Fibroblast of skin of right biceps (primary cell): ENCODE measurements at places on chromosomes 16 and 17.

GRCh38 chr16:57591870-57592485, 36.5 kb upstream of the ADGRG1 start:
- DNase-seq = no peak

DNA sequence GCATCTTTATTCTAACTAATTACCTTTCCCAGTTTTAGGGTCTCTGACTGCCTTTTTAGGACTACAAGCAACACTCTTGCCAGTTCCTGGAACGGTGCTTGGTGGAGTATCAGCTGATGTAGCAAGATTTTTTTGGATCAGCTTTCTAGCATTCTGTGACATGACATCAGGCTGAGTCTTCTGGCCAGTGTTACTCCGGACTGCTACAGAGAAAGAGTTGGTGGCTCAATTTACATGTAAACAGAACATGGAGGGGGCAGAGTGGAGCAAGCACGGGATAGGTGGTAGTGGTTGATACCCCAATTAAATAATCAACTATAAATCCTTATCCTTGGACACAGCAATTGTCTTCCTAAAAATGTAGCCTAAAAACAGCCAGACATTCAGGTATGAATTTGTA, 10.6 kb upstream of the ARL6IP1 start:
- no peak for DNase-seq

- DNase-seq = no peak
Observed at GRCh38 chr17:8912084-8912981, 44.9 kb upstream of the PIK3R6 start.

DNA sequence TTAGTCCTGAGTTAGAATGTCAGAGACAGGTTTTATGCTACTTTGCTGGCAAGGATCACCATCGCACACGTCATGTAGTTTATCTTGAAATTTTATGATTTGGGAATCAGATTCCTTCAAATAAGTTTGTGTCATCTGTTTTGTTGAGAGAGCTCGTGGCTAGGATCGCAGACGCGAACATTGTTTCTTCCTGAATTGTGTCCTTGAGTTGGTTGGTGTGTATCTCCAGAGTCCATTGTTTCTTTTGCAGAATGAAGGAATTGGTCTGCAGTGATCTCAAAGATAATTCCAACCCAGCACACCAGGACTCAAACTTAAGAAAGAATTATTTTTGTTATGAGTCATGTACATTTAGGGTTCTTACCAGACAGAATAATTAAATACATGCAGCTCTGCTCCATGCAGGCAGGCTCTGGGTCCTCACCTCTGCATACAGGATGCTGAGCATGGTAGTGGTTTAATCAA, 51.6 kb downstream of the PRKCA start:
- peak; percentile 82 for DNase-seq

DNA sequence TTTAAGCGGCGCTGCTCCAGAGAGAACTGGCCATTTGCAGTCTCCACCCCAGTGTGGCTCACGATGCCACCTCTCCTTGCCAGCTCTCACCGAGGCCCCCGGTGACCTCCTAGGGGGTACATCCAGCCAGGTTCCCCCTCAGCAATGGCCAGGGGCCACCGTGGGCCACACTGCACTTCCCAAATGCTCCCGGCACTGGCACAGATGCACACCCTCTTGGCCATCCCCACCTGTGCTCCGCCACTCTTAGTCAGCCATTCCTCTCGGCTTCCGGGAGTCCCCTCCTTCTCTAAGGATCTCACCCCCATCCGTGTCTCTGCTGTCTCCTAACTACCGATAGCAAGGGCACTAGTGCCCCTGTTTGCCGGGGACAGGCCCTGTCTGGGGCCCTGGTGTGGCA, 25.8 kb downstream of the MLYCD start:
- no peak for DNase-seq
